Stimulated activated CD8-positive, alpha-beta memory T cell treated with anti-CD3 and anti-CD28 coated beads, Interleukin-7, amount 100 ng/mL, for 24 hours (primary cell): ENCODE measurements at places on chromosomes 5 and 9.

- DNase-seq: no peak
These were observed 96.7 kb upstream of the PCA3 start for GRCh38 chr9:76667521-76667957.

GRCh38 chr9:27801545-27801944, 228.3 kb upstream of the C9orf72 start:
- DNase-seq: no peak

GRCh38 chr9:111094433-111094924, 56.2 kb upstream of the LPAR1 start:
- DNase-seq: no peak

- no peak for DNase-seq
These were observed 82.9 kb downstream of the PIK3R1 start for GRCh38 chr5:68298479-68298878.

- DNase-seq: no peak
These were observed 11.4 kb downstream of the LAMC3 start for GRCh38 chr9:131020388-131020787.

DNA sequence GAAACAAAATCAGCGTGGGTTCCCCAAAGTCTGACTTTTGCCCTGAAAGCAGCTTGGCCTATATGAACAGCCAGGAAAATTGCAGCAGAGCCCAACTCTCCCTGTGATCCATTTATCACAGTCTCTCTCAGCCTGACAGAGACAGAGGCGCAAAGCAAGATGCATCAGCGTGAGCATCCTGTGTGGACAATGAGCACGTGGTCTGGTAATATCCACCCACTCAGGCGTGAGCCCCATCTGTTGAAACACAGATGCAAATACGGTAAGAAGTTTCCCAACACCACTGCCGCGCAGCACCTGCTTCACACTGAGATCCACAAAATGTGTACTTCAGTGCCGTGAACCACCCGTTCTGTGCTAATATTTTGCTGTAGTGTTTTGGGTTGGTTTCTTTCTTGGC, 114.6 kb downstream of the MRPL36 start:
- DNase-seq: no peak

DNA sequence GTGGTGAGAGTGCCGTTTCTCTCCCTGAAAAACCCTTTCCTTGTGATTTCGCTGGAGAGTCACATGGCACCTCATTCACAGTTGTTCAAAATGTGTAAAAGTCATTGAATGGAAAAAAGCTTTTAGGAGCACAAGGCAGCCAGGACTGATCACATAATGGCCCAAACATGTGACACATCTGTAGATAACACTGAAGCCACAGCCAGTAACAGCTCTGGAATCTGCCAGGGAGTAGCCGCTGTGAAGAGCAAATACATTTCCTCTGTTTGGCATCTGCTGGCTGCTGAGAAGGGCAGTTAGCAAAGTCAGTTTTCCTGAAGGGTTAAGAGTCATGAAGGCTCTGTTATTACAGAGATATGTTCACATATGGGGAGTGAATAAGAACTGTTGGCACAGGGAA, 271.8 kb downstream of the NNT start:
- DNase-seq: no peak

DNA sequence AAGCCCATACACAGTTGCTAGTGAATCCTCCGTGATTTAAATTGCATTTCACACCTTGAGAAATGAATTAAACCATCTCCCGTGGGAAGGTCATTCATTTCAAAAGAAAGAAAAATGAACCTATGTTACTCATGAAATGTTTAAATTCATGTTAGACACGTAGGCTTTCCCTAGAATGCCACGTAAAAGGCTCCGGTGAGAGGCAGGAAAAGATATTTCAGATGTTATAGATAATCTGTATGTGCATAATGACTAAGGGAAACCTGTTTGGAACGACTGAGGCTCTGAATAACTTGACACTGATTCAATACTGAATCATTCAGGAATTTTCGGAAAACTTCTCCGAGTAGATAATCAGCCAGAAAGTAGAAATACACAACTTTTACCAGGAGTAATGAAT, 134.3 kb upstream of the ICE1 start:
- DNase-seq: no peak

- DNase-seq: no peak
These were observed 14.5 kb downstream of the PCDH1 start for GRCh38 chr5:141863569-141864178.

DNA sequence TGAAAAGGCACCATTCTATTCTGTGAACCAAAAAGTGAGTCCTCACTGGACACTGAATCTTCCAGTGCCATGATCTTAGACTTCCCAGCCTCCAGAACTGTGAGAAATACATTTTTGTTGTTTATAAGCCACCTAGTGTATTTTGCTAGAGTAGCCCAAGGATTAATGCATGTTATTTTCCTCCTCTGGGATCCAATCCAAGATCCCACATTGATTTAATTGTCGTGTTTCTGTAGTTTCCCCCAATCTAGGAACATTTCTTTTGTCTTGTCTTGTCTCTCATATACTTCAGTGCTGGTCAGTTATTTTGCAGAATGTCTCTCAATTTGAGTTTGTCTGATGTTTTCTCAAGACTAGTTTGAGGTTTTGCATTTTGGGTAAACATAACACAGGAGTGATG, 36.4 kb downstream of the GDNF start:
- no peak for DNase-seq

GRCh38 chr5:140318792-140319191, 15.9 kb upstream of the PFDN1 start:
- DNase-seq: no peak

DNA sequence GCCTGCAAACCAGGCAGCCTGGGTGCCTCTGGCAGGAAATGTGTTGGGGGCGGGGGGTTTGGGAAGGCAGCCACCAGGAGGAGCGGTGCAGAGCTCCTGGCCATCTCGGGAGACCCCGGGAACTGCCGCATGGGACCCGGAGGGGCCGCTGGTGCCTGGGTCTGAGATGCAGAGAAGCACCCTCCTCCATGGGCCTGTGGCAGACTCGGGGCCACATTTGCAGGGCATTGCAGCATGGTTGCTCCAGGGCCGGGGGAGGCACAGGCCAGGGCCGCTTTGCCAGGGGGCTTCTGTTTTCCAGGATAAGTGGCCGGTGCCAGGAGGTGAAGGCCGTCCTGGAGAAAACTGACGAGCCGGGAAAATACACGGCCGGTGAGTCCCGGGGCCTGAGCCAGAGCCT, 1.7 kb downstream of the LCN1 start:
- no peak for DNase-seq

DNA sequence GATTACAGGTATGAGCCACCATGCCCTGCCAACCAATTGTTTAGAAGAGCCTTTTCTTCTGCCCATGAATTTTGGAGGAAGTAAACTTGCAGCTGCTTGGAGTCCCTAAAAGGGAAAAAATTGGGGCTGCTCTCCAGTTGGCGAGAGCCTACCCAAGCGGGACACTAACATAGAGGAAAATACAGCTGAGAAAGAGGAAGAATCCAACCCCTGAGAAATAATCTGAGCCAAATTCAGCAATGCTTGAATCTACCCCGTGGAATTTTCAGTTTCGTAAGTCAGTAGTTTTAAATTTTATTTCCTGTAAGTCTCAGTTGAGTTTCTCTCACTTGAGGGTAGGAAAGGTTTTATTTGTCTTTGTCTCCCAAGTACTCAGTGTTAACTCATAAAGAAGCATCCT, 30.4 kb upstream of the UBTD2 start:
- DNase-seq: no peak

GRCh38 chr5:93044859-93045666, 536.0 kb downstream of the NR2F1-AS1 start:
- no peak for DNase-seq
